ENCODE measurements at places on chromosomes 7 and 10.
A peak's percentile ranks its signal among the peaks of the same experiment; 100 is the strongest.

DNA sequence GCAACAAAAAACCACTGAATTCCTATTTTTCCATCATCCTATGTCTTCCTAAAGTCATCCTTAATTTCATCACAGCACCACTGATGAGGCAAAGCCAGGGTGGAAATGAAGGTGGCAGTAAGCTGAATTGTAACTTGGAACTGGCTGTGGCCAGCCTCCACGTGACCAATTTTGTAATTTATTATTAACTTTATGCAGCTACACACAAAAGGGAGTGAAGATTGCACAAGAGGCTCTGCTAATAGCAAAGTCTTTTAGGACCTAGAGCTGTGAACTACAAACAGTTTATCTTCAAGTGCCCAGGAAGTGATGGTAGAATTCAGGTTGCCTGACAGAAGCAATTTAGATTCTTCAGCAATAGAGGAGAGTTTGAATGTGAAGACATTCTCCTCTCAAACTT lies 176.4 kb downstream of the CCDC71L start:
- ATAC-seq: peak; percentile 32

DNA sequence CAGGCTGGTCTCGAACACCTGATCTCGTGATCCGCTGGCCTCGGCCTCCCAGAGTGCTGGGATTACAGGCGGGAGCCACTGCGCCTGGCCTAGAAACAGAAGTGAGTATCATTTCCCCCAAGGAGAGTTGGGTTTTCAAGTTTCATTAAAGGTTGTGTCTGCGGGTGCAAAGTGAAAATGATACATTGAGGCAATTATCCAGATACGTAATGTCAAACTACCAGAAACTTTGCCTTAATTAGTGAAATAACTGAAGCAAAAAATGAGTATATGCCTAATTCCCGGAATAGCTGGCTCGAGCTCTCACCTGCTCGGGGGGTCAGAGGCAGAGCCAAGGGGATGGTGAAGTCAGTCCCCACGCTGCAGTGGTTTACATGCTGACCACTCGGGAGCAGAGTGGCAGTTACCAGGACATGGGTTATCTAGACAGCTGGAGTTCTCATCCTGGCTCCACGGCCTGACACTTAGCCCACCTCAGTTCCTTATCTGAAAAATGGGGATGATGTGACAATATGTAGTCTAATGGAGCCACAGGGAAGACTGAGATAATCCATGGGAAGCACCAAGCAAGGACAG lies 25.5 kb downstream of the CHST15 start:
- no peak for ATAC-seq

GRCh38 chr7:84294391-84294790 lies 99.8 kb upstream of the SEMA3A start:
- ATAC-seq: no peak

DNA sequence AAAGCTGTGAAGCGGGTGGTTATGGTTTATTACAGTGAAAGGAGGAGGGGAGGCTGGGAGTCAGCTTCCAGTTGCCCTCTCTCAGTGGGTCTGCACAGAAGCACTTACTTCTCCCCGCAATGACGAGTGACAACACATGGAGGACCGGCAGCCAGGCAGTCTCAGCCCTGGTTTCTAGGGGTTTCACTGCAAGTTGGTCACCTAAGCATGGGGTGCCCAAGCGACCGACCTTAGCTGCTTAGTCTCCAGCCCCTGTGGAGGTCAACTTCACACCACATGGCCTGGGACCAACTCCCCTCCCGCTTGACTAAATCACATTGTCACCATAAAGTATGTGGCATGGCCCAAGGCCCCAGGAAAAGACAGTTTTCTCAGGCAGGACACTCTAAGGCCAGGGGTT lies 99.9 kb upstream of the ZNF32 start:
- no peak for ATAC-seq

- no peak for ATAC-seq
These were observed 57.8 kb downstream of the SAMD9 start for GRCh38 chr7:93060025-93060424.

DNA sequence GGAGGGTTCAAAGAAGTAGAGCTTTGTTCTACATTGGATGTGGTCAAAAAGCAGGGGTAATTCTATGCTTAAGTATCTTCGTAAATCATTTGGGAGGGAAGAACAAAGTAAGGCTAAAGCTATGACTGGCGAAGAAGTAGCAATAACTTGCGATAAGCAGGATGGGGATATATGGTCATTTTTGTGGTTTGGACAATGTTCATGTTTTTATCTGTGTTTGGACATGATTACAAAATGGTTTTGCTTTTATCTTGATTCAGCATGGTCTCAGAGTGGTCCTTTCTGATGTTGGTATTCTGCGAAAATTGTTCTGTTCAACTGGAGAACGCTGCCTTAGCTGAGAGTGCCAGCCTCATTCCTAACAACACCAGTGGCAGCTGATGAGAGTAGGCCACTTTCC lies 208.8 kb downstream of the SEMA3A start:
- ATAC-seq: no peak

- ATAC-seq: no peak
These were observed 34.6 kb upstream of the MNX1 start for GRCh38 chr7:157044943-157045660.

DNA sequence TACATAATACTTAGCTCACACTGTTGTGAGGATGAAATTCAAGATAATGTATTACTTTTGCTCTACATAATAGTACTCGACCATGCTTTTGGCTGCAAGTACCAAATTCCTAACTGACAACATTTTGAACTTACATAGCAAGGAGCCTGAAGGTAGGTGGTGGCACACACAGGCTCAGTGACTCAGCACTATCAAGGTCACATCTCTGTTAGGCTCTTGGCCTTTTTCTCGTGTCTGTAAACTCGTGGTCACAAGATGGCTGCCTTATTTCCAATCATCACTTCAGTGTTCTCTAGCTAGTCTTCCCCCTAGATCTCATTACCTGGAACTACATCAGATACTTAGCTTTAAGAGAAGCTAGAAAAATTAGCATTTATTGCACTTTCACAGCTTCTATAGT lies 61.4 kb upstream of the ABCB5 start:
- no peak for ATAC-seq

DNA sequence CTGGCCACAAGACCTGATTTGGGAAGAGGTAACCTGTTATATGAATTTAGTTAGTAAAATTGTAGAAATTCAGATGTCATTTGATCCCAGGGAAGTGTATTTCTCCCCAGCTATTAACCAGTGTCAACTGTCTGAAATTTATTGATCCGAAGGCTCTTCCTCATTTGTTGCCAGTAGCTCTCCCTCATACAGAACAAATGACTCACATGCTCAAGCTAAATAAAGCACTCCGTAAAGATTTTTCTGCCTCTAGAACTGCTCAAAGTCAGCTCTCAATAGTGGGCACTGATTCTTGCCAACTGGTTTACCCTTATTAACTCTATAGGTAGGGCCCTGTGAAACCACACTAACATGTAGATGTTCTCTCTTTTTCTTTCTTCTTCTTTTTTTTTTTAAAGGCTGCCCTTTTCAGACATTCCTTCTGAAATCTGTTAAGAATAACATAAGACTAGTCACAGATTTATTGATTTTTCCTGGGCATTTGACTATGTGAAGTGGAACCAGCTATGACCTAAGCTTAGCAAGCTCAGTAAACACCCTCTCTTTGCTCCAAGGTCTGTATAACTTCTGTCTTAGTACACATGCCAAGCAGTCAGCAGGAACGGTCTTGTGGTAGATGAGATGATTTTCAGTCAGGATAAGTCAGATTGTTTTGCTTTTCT lies 21.8 kb downstream of the RPA3 start:
- ATAC-seq: no peak

- peak; percentile 27 for ATAC-seq
These were observed 107.1 kb downstream of the ABLIM1 start for GRCh38 chr10:114550756-114551635.

DNA sequence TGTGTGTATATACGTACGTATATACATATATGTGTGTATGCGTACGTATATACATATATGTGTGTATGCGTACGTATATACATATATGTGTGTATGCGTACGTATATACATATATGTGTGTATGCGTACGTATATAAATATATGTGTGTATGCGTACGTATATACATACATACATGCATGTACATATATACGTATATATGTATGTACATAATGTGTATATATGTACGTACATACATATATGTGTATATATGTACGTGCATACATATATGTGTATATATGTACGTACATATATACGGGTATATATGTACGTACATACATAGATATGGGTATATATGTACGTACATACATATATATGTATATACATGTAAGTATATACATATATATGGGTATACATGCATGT lies 332.1 kb downstream of the CRPPA start:
- ATAC-seq: no peak

GRCh38 chr10:64762861-64763260 lies 1241.7 kb downstream of the REEP3 start:
- no peak for ATAC-seq

- ATAC-seq: no peak
These were observed 31.2 kb downstream of the FRMD4A start for GRCh38 chr10:14299556-14299955.

DNA sequence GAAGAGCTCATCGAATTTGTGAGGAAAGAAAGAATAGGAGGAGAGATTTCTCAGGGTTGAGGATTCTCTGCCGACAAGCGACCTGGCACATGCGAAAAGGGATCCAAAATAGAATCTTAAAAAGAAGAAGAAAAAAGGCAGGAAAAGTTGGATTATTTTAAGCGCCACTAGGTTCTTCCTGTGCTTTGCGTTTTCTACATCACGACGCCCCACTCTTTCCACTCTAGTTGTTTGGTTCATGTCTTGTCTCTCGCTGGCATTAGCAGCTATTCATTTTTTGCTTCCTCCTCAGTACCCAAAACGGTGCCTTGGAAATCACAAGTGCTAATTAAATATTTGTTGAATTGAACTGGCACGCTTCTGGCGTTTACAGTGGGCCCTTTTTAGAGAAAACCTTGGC lies 674 bp upstream of the FRA10AC1 start:
- ATAC-seq: no peak
